Cerebellum (tissue), 4 donors: ENCODE measurements at places on chromosomes 13 and 19. TPM values are rescaled to one million over a fixed set of nuclear protein-coding genes. Genes with fewer than 3 reads are reported as not detected.
A peak's percentile ranks its signal among the peaks of the same experiment; 100 is the strongest.

Gene SLC25A41
- 0.91 TPM for total RNA-seq

Gene APLP1
- total RNA-seq, result 97.6 TPM

Gene C5AR1
- 0.54 TPM for total RNA-seq

Gene LILRA1
- total RNA-seq, result 0.09 TPM

Gene COQ8B
- 31.7 TPM for total RNA-seq

Gene CD37
- 1.4 TPM for total RNA-seq

Gene CCL25
- total RNA-seq, result not detected

Gene UGGT2
- total RNA-seq, result 94.6 TPM

Gene ICAM5
- total RNA-seq, result 1.6 TPM

Gene ADGRE2
- 0.18 TPM for total RNA-seq

Gene ANGPTL4
- 0.91 TPM for total RNA-seq

Gene SPACA6
- 3.8 TPM for total RNA-seq

Gene ZNF415
- 13.0 TPM for total RNA-seq

DNA sequence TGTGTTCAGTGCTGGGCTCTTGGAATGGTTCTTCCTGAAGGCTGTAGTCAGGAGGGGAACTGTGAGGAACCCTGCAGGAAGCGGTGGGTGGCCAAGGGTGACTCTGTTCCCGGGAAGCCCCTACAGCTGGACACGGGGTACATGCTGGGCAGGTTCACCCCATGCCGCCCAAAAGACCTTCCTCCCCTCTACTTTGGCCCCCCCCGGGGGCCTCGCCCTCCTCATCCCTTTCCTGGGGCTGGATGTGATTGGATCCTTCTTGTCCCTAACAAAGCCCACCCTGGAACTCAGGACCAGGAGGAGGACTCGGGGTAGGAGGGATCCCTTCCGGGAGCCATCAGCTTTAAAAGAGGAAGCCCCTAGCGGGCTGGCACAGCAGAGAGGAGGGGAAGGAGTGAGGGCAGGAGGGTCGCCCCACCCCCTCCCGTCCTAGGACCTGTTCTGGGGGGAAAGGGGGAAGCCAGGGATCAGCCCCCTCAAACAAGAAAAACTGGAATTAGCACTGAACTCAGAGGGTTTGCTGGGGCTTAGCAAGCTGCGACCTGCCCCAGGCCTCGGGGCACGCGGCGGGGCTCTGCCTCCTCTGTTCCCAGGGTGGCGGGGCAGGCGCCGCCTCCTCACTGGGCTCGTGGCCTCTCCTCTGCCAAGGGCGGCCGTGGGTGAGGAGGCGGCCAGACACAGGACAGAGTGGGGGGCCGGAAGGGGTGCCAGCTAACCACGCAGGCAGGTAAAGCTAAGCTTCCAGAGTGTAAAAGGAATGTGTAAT is 4.0 kb downstream of the CEBPA start:
- DNase-seq, result no peak

DNA sequence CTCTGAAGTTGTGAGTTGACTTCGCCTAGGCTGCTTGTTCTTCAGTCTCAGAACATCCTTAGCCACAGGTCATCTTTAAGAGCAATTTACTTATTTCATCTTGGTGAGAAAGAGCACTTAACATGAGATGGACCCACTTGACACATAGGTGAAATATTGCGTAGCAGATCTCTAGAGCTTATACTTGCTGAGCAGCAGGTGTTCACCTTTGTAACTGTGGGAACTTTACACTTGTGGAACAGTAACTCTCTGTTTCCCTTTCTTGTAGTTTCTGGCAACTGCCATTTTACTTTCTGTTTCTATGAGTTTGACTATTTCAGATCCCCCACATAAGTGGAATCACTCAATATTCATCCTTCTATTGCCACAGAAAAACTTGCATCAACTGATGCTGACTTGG is 95.7 kb downstream of the SLC10A2 start:
- DNase-seq, result no peak

GRCh38 chr13:102136735-102137296 is 265.0 kb downstream of the FGF14 start:
- no peak for DNase-seq

GRCh38 chr19:39542206-39542605 is 2.2 kb upstream of the EID2 start:
- DNase-seq, result no peak

DNA sequence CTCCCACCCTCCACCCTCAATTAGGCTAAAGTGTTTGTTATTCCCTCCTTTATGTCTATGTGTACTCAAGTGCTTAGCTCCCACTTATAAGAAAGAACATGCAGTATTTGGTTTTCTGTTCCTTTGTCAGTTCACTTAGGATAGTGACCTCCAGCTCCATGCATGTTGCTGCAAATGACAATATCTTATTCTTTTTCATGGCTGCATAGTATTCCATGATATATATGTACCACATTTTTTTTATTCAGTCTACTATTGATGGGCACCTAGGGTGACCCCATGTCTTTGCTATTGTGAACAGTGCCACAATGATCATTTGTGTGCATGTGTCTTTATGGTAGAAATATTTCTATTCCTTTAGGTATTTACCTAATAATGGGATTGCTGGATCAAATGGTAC is 114.3 kb downstream of the DLEU7 start:
- no peak for DNase-seq

DNA sequence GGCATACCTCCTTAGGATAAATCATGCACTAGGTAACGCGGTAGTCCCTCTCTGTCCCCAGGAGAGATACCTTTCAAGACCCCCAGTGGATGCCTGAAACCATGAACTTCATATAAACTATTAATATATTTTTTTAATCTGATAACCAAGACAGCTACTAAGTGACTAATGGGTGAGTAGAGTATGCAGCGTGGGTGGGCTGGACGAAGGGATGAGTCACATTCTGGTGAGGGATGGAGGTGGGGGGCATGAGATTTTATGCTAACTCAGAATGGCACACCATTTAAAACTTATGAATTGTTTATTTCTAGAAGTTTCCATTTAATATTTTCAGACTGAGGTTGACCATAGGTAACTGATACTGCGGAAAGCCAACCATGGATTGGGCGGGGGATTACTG is 46.2 kb downstream of the CDK8 start:
- no peak for DNase-seq

- no peak for DNase-seq
Measured at GRCh38 chr19:4352701-4353121, 9.3 kb downstream of the MPND start.

GRCh38 chr13:66689628-66690027 is 540.5 kb downstream of the PCDH9 start:
- DNase-seq, result no peak

DNA sequence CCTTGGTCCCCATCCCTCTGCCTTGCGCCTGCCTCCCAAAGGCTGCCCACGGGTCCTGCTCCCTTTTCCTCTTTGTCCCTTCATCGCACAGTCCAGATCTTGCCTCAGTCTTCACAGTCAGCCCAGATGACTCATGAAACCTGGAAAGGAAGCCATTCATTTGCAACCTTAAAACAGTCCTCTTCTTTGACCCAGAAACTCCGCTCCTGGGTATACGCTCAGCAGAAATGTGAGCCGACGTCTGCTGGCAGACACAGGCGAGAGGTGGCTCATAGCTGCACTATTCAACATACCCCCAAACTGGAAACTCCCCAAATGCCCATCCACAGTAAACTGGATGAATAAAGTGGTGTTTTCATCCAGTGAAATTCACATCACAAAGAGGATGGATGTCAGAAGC is 13.6 kb upstream of the PEPD start:
- no peak for DNase-seq

DNA sequence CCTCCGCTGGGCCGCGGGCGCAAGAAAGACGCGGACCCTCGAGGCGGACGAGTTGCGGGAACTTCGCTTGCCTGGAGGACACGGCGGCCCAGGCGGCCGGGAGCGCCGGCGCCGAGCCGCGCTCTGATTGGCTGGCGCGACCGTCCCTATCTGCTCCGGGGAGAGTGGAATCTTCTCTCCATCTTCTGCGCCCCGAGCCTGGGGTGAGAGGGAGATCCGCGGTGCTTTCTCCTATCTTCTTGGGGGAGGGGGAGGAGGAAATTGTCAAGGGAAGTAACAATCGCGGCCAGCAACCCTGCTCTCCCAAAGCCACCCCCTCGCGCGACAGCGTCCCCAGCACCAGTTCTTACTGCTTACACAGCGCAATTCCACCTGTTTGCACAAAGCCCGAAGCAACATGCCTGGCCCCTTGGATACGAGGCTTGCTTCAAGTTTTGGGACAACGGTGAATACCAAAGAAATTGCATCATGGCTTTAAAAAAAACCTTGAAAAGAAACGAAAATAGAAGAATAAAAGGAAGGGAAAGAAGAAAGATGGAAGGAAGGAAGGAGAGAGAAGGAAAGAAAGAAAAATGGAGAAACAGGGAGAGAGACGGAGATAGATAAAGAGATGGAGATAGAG is 4.8 kb downstream of the SOX21 start:
- DNase-seq, result no peak

GRCh38 chr19:4523306-4524110 is 5.2 kb upstream of the PLIN4 start:
- DNase-seq, result no peak

DNA sequence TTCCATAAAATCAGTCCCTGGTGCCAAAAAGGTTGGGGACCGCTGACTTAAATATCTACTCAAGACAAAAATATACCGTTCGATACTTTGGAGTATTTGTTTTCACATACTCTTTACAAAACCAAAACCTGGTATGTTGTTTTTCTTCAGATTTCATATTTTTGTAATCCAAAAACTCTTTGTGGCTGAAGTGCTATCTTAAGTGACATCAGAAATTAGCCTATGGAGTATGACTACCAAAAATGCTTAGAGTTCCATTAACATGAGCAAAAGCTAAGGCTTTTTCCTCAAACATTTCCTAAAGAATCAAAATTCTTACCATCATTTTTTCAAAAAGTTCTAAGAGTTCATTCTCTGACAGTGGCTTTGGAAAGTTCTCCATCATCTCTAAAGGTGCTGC is 52.0 kb downstream of the DIAPH3 start:
- no peak for DNase-seq

DNA sequence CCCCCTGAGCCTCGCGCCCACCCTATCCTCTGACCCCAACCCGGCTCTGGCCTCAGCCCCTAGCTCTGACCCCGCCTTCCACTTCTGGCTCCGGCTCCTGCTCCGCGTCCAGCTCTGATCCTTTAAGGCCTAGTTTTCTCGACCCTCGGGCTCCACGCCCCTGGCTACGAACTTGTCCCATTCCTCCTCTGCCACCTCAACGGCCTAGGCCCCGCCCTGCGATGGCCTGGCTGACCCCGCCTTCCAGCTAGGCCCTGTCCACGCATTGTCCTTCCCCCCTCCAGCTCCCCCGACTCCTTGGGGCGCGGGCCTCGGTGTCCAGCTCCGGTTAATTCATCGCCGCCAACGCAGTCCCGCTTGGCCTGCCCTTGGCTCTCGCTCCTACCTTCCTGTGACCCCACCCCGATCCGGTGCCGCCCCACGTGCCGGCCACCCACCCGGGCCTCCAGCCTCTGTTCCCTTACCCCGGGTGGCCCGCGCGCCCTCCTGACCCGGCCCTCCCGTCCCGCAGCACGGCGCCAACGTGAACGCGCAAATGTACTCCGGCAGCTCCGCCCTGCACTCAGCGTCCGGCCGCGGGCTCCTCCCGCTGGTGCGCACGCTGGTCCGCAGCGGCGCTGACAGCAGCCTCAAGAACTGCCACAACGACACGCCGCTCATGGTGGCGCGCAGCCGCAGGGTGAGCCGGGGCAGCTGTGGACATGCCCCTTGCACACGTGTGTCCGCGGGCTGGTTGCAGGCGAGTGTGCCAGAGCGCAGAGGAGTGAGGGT is 9.4 kb downstream of the BCL3 start:
- peak; percentile 25 for DNase-seq

DNA sequence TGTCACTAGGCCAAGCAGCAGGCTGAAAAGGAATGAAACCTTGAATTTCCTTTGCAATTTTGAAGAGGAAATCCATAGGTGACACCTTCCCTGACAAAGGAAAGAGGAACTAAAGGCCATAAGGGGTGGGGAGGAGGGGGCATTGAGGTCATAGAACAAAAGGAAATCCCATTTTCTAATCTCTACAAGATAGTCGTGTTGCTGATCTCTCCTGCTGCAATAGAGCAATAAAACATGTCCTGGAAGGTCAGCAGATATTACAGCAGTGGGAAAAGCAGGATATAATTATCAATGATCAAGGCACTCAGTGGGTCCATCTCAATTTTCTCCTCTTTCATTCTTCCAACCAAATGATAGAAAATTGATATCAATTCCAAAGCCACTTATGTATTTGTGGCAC is 20.3 kb upstream of the RAP2A start:
- DNase-seq, result no peak

GRCh38 chr19:644789-645188 is 5.1 kb downstream of the FGF22 start:
- DNase-seq, result no peak

GRCh38 chr19:38742906-38743305 is 1.4 kb downstream of the CAPN12 start:
- no peak for DNase-seq

DNA sequence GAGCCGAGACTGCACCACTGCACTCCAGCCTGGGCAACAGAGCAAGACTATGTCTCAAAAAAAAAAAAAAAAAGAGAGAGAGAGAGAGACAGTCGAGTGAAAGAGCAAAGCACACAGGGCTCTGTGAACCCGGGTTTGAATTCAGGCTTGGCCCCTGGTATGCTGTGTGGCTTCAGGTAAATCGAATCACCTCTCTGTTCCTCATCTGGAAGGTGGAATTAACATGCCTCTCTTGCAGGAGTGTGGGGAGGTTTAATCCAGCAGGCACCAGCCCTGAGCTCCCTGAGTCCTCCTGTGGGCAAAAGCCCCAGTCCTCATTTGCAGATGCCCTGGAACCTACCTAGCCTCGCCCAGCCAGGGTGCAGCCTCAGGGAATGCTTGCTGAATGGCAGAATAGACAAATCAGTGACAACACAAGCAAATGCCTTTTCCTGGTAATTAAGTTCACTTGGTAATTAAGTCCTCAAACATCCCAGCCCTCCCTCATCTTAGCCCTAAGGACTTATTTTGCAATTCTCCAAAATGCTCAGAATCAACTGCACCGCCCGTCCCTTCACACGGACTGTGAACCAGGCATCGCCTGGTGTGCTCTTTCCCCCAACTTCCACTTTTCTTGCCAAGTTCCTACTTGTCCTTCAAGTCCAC is 4.6 kb upstream of the ZNRF4 start:
- no peak for DNase-seq

GRCh38 chr13:22270881-22271280 is 600.0 kb downstream of the FGF9 start:
- DNase-seq, result no peak

- DNase-seq, result peak; percentile 70
Measured at GRCh38 chr19:29245215-29245614, 32.3 kb upstream of the UQCRFS1 start.

- DNase-seq, result no peak
Measured at GRCh38 chr13:93279982-93280381, 53.4 kb downstream of the GPC6 start.
